GM04503 (cell line): ENCODE measurements at places on chromosomes 6 and 20.
A peak's percentile ranks its signal among the peaks of the same experiment; 100 is the strongest.

- DNase-seq: peak; percentile 30
Measured at GRCh38 chr6:154733183-154733625, at the start of gene SCAF8. SCAF8 (plus strand) TSS chr6:154733416; CDS start chr6:154733901, 485 bp downstream.

DNA sequence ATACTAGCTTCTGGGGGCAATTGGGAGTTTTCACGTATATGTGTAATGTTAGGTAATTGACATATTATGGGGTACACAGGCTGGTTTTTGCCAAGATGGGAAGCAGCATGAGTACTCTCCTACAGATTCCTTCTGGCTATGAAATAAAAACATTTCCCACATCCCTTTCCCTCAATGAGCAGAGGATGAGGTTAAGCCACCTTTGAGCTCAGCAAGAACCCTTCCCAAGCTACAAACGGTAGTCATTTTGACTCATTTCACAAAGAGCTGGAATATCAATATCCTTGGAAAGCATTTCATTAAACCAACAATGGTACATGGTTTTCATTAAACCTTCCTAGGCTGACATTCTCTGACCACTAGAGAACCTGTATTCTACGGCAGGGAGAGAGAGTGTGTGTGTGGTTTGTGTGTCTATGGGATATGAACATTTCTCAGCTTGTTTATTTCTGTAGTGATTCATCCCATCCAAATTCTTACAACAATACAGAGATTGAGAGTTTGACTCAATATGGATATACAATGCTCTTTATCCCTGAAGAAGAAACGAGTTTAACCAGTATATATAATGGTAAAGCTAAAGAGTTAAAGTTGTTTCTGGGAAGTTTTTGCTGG lies 119.5 kb downstream of the ARHGAP18 start:
- peak; percentile 48 for DNase-seq

- peak; percentile 2 for DNase-seq
Measured at GRCh38 chr6:85747666-85748065, 105.0 kb upstream of the SYNCRIP start.

DNA sequence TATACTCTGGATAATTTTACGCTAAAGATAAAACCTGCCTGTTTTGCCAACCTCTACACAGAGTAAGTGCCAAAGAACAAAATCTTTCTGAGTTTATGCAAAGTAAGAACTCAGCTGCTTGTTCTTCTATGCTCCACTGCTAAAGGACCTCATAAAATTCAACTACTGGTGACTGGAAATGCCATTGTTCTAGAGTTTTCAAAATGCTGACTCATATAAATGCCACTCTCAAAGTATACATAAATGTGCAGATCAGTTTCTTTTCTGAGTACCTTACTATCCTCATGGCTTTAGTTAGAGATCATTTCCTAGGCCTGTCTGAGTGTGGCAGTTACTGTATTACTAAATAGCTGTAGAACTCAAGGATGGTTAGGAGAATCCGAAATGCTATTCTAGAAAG lies 45.6 kb downstream of the LYRM4 start:
- no peak for DNase-seq
